Stimulated activated CD4-positive, alpha-beta T cell treated with anti-CD3 and anti-CD28 coated beads, Interleukin-1b, Interleukin-23, amount 100 ng/mL, for 4 hours (primary cell): ENCODE measurements at places on chromosomes 12 and 14.

- no peak for DNase-seq
These were observed 4.4 kb upstream of the TDRD9 start for GRCh38 chr14:103923863-103924262.

GRCh38 chr14:34086223-34086757 lies 135.4 kb upstream of the EGLN3 start:
- DNase-seq = no peak

- no peak for DNase-seq
These were observed 141.3 kb downstream of the PRKCH start for GRCh38 chr14:61462566-61463193.

DNA sequence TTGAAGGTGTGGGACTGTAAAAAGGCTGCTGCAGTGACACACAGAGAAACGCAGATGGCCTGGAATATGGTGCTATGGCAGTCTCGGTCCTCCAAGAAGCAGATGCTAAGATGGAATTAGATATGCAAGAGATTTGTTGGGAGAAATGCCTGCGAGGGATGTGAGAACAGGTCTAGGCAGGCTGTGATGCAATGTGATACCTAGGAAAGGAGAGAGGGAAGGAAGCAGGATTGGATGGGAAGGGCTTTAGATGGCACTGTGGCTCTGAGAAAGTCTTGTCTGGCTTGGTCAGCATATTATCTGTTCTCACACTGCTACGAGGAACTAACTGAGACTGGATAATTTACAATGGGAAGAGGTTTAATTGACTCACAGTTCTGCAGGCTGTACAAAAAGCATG lies 374.4 kb downstream of the BCAT1 start:
- DNase-seq = no peak

GRCh38 chr14:86513564-86513963 lies 983.6 kb downstream of the FLRT2 start:
- no peak for DNase-seq

- no peak for DNase-seq
These were observed 225.4 kb upstream of the KITLG start for GRCh38 chr12:88805692-88806091.

GRCh38 chr14:74504412-74504811 lies 10.8 kb downstream of the ISCA2 start:
- no peak for DNase-seq

- no peak for DNase-seq
These were observed 109.0 kb upstream of the ATP2B1 start for GRCh38 chr12:89817501-89818226.

DNA sequence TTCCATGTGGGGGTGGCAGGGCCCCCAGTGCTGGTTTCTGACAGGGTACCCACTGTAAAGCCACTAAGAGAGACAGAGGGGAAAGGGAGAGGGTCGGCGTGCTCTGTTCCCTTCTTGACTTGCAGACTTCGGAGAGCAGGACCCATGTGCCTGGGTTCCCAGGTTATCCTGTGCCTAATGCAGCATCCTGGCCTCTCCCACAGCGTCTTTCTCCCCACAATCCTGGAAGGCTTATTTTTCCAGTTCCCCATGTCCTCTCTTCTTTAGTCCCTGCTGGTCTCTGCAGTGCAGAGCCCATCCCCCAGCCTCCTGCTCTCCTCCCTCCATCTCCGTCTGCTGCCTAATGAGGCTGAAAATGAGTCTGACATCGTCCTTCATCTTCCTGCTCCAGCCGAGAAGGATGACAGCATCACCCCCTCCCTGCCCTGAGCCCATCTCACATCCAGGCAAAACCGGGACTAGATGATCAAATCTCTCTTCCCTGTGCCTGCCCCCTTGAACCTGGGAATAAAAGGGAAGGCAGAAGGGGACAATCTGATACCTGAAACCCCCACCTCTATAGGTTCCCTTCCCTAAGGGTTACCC lies 15.1 kb downstream of the CALCOCO1 start:
- DNase-seq = no peak

GRCh38 chr14:73258845-73259611 lies 21.7 kb downstream of the PAPLN start:
- DNase-seq = no peak

- no peak for DNase-seq
These were observed 29.4 kb upstream of the KRAS start for GRCh38 chr12:25280082-25280481.

- DNase-seq = no peak
These were observed 4.2 kb upstream of the SP7 start for GRCh38 chr12:53340398-53340797.

- DNase-seq = no peak
These were observed 140.7 kb upstream of the CCDC198 start for GRCh38 chr14:57634335-57634734.

GRCh38 chr12:70553391-70553859 lies 83.8 kb downstream of the PTPRB start:
- no peak for DNase-seq

- DNase-seq = no peak
These were observed 2.0 kb downstream of the KRT77 start for GRCh38 chr12:52701281-52701680.

DNA sequence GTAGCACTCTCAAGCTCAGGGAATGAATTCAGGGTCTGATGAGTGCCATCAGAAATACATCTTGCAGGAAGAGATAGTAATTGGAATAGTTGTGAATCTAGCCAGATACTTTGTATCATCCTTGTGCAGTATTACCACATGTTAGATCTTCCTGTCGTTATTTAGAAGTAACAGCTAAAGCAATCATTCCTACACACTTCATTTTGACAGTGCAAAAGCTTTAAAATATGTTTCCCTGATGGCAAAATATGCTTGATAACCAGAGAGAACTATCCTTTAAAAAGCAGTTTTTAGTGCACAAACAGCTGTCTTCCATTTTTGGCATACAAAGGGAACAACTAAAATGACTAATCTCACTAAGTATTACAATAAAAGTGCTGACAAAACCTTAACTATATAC lies 149.5 kb upstream of the SLC38A2 start:
- no peak for DNase-seq

DNA sequence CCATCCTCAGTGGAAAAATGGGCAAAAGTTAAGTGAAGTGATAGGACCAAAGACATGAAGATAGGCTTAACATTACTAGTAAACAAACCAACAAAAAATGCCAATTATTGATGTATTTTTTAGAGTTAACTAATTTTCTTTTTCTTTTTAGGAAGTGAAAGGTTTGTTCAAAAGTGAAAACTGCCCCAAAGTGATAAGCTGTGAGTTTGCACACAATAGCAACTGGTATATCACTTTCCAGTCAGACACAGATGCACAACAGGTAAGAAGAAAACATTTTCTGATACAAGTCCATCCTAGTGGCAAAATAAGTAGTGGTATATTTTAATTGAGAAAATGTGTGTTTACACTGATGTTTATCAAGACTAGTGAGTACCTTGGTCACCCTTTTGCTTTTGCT lies 39.6 kb downstream of the LARP4 start:
- DNase-seq = no peak

- DNase-seq = peak; percentile 33
These were observed 11.2 kb downstream of the MAP4K5 start for GRCh38 chr14:50520947-50521815.

- DNase-seq = peak; percentile 83
These were observed 6.3 kb downstream of the TNFRSF1A start for GRCh38 chr12:6335451-6336078.

- DNase-seq = peak; percentile 50
These were observed 82.5 kb downstream of the MED13L start for GRCh38 chr12:116194935-116195431.

- DNase-seq = no peak
These were observed 126.6 kb downstream of the ZNF664 start for GRCh38 chr12:124099661-124100060.

- DNase-seq = no peak
These were observed 9.9 kb downstream of the LGR5 start for GRCh38 chr12:71449373-71450070.

GRCh38 chr12:12592930-12593329 lies 18.7 kb upstream of the CREBL2 start:
- DNase-seq = no peak

GRCh38 chr14:77076113-77076631 lies 21.9 kb upstream of the CIPC start:
- DNase-seq = no peak

GRCh38 chr12:15546102-15546701 lies 223.9 kb downstream of the PTPRO start:
- peak; percentile 16 for DNase-seq

DNA sequence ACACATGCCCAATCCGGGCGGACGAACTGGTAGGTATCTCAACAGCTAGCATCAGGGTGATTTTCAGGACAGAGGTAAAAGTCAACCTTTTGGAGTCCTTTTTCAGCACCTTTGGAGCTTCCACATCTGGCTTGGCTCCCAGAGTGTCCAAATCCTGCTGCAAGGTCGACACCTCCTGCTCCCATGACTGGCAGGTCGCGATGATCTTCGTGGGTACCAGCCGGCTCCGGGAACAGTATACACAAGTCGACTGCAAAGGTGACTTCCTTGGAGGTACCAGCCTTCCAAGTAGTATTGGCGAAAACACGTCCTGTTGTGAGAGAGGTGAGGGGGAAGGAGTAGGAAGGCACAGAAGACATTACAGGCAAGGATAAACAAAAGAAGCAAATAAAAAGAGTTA lies 672.7 kb downstream of the TMEM121 start:
- no peak for DNase-seq

DNA sequence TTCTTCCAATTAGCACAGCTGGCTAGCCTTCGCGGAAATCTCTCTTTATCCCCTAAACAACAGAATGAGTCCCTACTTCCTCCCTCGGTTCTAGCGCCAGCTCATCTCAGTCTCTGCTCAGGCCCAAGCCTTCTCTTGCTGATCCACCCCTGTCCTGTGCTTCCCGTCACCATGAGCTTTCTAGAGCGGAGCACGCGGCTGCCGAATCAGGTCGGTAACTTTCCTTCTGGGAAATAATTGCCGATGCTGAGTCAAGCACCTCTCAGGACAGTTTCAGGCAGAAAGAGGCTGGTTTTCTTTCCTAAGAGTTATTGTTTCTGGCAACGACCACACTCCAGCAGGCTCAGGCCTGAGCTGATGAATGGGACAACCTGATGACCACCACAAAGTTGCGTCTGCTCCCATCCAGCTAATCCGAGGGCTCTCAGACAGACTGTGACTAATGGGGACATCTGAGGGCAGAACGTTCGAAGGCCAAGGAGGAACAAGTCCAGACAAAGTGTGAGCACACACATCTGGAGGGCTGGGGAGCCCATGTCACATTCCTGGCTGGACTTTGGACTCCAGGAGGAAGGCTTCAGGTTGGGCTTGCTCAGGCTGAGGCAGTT lies 13.6 kb upstream of the GPR68 start:
- no peak for DNase-seq

GRCh38 chr14:21723431-21724045 lies 49.9 kb upstream of the OR4E1 start:
- DNase-seq = no peak

DNA sequence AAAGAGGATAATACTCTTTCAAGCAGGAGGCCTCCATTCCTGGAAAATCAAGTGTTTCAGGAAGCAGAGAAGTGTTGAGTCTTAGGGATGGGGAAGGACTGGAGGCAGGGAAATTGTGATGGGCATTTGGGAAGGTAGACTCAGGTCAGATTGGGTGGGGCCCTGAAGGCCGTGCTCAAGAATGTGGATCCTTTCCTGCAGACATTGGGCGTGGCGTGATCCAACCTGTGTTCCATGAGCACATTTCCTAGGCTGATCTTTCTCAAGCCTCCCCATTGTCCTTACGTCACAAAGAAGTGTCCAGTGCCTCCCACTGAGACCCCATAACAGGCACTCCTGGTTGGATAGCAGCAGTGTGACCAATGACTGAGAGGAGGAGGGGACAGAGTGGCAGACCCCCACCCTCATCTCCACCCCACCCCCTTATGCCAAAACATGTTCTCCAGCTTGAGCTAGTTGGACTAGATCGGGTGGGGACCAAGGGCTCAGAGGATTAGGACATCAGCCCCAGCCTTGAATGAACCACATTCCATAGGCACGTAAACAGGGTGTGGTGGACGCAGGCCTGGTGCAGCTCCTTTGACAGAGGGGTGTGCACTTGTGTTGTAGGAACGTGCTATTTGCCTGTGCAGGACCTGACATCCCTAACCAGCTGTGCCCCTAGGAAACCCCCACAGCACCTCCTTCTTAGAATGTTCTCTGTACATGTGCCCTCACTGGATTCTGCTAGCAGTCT lies 76.8 kb downstream of the TTC9 start:
- no peak for DNase-seq

GRCh38 chr12:132103542-132104308 lies 40.4 kb downstream of the DDX51 start:
- no peak for DNase-seq

DNA sequence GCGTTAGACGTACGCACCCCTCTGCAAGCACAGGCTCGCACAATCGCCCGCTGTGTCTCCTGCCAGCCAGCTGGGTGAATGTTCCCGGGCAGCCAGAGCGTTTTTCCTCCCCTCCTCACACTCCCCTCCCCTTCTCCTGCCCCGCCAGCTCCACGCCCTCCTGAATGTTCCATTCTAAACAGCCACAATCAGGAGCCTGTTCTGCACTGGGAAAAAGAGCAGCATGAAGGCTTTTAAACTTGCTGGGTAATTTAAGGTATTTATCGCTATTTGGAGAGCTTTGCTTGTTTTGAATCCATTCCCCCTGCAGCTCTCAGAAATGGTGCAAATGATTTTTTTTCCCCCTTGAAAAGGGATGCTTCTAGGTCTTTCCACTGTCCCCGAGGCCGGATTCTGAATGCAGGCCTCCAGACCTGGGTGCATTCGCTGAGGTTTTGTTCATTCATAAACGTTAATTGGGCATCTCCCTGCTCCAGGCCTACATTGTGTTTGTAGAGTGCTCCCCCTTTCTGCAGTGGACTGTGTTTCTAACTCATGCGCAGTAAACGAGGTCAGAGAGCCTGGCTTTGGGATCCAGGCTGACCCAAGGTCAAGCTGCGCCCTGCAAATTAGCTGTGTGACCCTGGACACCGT lies 212.5 kb downstream of the CHST11 start:
- no peak for DNase-seq

- DNase-seq = no peak
These were observed 492.5 kb downstream of the FUT8 start for GRCh38 chr14:65904988-65905387.

DNA sequence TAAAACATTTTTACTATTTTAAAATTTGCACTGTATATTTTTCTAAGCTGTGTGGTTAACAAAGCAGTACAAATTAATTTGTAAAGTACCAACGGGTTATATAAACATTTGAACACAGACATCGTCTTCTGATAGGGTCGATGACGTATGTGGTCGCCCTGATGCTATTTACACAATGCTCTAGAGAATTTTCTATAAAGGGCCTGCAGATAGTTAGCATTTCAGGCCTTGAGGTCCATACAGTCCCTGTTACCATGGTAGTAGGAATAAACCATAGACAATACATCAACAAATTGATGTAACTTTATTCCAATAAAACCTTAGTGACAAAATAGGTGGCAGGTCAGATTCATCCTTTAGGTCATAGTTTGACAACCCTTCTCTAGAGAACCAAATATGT lies 25.7 kb upstream of the PDZRN4 start:
- DNase-seq = no peak

- DNase-seq = peak; percentile 34
These were observed 22.3 kb downstream of the PLEKHG3 start for GRCh38 chr14:64726585-64726890.

DNA sequence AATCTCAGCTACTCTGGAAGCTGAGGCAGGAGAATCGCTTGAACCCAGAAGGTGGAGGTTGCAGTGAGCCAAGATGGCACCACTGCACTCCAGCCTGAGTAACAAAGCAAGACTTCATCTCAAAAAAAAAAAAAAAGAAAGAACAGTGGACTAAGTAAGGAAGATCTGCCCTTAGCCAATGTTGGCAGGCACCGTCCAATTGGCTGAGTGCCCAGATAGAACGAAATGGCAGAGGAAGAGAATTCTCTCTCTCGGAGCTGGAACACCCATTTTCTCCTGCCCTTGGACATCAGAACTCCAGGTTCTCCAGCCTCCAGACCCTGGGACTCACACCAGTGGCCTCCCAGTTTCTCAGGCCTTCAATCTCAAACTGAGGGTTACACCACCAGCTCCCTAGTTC lies 49.9 kb downstream of the ESR2 start:
- no peak for DNase-seq
